ENCODE measurements at places on chromosomes 7 and 10.

DNA sequence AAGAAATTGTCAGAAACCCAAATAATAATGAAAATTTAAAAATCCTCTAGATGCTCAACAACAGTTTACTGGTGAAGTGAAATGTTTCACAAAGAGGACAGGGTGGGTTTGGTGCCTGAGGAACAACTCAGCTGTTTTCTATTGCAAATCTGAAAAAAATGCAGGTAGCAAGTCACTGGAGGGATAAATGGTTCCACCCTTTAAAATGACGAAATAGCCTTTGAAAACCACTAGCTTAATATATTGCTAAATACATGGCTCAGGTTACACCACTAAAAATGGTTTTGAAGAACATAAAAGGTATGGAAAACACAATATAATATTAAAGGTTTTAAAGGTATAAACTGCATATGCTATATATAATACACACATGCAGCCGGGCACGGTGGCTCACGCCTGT is 69.5 kb downstream of the LMBR1 start:
- no peak for DNase-seq

- no peak for DNase-seq
Observed at GRCh38 chr10:58086144-58086762, 181.4 kb downstream of the IPMK start.

DNA sequence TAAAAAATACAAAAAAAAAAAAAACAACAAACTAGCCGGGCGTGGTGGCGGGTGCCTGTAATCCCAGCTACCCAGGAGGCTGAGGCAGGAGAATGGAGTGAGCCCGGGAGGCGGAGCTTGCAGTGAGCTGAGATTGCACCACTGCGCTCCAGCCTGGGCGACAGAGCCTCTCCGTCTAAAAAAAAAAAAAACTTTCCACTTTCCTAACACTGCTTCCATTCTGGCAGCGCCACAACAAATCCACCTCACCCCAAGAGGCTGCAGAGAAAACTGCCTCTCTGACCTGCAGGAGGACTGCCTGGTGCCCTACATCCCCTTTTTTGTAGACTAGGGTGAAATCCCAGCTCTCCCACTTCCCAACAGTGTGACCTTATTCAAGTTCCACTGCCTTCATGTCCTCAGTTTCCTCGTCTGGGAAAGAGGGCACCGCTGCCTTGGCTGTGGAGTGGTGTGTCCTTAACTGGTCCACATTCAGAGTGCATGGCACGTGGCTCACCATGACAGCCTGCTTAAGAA is 2.6 kb upstream of the MBL2 start:
- no peak for DNase-seq

- no peak for DNase-seq
Observed at GRCh38 chr10:86727470-86727869, 28.9 kb upstream of the BMPR1A start.

DNA sequence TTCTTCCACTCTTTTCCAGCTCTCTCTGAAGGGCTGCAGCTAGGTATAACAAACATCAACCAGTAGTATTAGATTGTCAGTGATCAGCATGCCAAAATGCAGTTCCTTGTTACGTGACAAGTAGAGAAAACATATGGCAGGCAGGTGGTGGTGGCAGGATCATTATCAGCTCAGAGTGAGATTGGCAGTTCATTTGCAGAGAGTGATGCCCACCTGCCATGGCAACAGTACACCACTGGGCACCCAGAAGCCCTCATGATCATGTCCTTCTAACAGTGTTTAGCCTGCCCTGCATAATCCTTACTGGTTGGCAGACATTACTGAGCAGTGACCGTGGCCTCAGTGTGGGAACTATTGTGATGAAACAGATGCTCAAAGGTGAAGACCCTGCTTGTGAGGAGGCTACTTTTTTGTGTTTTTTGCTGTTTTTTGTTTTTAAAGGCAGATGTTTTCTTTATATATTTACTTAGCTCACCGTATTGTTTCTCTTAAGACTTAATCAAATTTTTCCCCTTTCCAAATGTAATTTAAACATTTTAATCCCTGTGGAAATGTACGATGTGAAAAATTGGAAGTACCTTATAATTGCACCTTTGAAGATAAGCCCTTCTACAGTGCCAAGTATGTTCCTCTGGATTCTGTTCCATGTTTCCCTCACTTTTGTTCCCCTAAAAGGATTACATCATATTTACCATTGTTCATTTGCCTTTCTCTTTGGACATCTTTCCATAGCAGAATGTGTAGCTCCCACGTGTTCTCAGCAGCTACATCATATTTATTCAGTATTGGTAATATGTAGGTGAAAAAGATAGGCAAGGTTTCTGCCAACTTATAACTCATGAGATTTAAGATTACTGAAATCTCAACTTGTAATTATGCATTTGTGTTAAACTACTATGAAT is 179.6 kb downstream of the SND1 start:
- no peak for DNase-seq

DNA sequence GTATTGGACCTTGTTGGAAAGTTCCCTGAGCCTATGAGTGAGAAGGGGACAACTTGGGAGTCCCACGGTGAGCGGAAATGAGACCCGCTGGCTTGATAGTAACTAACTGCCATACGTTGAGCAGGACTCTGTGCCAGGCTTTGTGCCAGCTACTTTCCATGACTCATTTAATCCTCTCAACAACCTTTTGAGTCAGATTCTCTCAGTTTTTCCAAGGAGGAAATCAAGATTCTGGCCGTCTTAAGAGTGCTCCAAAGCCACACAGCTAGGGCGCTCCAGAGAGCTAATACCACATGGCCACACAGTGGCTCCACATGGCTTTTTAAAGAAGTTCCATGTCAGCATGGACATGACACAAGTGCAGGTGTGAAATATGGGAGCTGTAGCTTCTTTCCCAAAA is 55.7 kb downstream of the NOD1 start:
- DNase-seq: no peak

GRCh38 chr10:11758527-11759236 is 16.5 kb downstream of the ECHDC3 start:
- no peak for DNase-seq

GRCh38 chr7:31126976-31127375 is 74.9 kb downstream of the ADCYAP1R1 start:
- no peak for DNase-seq

DNA sequence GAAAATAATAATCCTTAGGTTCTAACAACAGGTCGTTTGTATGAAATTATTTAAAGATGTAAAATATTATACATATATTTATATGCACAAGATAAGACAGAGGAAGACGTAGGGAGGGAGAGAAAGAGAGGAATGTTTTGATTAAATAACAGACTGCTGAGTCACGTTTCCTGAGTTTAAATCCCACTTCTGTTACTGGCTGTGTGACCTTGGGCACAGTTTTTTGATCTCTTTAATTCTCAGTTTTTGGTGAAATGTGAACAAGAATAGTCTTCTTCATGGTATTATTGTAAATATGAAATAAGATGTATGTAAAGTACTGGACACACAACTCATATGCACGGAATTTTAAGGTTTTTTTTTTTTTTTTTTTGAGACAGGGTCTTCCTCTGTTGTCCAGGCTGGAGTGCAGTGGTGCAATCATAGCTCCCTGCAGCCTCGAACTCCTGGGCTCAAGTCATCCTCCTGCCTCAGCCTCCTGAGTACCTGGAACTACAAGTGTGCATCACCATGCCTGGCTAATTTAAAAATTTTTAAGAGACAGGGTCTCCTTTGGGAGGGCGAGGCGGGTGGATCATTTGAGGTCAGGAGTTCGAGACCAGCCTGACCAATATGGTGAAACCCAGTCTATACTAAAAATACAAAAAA is 42.6 kb downstream of the BAMBI start:
- no peak for DNase-seq

- no peak for DNase-seq
Observed at GRCh38 chr7:65001291-65001814, 5.1 kb downstream of the ERV3-1 start.

DNA sequence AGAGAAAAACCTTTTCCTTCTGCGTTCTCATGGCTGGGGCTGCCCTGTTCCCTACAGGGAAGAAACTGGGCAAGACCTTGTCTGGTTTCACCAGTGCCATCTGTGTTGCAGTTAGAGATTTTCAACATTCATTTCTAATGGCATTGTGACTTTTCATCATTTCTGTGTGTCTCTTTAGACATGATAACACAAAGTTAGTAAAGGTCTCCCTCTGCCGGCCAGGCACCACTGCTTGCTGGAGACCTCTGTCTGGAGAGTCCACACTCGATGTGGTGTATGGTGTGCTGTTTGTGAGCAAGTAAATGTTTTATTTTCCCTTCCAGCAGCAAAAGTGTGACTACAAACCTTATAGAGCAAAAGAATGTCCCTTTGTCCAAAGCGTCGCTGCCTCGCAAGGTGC is 213.5 kb downstream of the PAXIP1 start:
- DNase-seq: no peak

DNA sequence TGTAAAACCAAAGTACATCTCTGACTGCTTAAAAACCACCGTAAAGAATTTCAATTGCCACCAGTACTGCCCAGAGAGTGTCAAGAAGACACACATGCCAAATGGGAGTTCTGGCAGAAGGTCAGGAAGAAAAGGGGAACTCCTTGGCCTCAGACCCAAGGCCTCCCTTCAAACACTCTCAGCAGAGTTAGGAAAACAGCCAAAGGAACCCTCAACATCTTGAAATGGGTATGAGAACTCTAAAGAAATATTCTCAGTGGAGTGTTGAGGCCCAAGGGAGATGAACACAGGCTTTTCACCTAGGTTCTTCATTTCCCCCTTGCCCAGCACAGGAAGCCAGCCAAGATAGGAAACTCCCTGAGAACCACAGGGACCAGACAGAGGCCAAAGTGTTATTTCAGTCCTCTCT is 96.1 kb upstream of the ASAH2 start:
- DNase-seq: no peak

GRCh38 chr10:117496616-117497028 is 45.9 kb upstream of the EMX2 start:
- DNase-seq: peak; percentile 50

DNA sequence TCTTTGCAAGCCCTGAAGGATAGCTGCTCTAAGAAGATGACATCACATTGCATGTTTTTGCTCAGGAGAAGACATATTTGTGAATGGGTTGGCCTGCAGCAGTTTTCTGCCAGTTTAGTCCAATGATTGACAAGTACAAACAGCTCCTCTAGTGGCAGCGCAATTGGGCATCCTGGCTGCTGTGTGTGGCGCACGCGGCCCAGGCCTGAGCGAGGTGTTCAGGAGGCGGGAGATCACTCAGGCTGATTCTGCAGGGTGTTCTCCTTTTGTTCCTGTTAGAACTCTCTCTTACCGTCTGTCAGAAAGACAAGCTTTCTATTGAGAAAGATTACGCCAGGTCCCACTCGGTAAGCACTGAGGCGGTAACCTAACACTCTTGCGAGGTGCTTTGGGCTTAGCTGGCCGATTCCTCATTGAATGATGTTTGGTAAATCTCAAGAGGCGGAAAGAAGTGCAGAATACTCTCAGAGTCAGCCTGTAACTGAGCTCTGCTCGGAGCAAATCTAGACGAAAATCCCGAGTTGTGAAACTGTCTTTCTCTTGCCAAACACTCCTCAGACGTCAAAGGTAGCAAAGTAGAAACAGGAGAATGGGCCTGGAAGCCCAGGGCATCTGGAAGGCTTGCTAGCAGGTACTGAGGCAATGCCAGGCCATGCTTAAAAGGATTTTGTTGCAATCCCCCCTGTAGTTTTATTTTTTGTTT is 219.2 kb upstream of the BMPER start:
- DNase-seq: no peak

GRCh38 chr10:71513936-71514335 is 117.2 kb downstream of the CDH23 start:
- no peak for DNase-seq

- DNase-seq: no peak
Observed at GRCh38 chr10:52949899-52950298, 177.3 kb upstream of the MBL2 start.

GRCh38 chr10:28669227-28670173 is 7.8 kb upstream of the BAMBI start:
- no peak for DNase-seq

GRCh38 chr10:109974504-109975191 is 33.1 kb upstream of the ADD3 start:
- DNase-seq: no peak

GRCh38 chr10:5064656-5065055 is 29.6 kb upstream of the AKR1C3 start:
- DNase-seq: no peak

- DNase-seq: no peak
Observed at GRCh38 chr7:39480901-39481300, 85.3 kb upstream of the YAE1 start.

GRCh38 chr10:97838091-97838490 is 11.6 kb upstream of the GOLGA7B start:
- no peak for DNase-seq

DNA sequence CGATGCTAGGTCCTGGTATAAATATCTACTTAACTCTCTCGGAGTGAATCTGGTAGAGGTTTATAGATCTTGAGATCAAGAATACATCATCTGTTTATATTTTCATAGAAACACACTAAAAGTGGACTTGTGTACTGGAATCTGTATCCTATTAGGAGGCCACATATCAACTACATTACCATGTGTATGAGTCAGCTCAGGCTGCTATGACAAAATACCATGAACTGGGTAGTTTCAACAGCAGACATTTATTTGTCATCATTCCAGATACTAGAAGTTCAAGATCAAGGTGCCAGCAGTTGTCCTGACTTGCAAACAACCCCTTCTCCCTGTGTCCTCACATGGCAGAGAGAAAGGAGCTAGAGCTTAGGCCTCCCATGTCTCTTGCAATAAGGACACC is 113.9 kb upstream of the PFKP start:
- DNase-seq: no peak

GRCh38 chr7:67917437-67917755 is 920.8 kb downstream of the TYW1 start:
- no peak for DNase-seq

- no peak for DNase-seq
Observed at GRCh38 chr10:73998929-73999691, 1.2 kb downstream of the VCL start.

GRCh38 chr7:135919071-135919841 is 57.9 kb downstream of the MTPN start:
- DNase-seq: no peak

DNA sequence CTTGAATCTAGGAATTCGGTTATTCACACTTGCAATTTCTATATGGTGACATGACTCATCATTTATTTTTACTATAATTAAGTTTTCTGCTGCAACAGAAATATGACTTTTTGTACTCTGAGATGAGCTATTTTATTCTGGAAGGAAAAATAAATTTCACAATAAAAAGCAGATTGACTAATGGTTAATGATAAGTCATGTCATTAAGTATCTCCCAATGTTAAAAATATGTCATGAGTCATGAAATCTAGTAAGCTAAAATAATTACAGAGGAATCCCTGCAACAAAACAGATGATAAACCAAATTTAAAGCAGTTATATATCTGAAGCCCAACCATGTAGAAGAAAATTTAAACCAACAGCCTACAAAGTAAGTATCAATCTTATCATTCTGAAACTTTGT is 149.2 kb downstream of the CACNA2D1 start:
- no peak for DNase-seq
